ENCODE measurements at places on chromosomes 5 and 9. TPM values are rescaled to one million over a fixed set of nuclear protein-coding genes. Genes with fewer than 3 reads are reported as not detected.

DNA sequence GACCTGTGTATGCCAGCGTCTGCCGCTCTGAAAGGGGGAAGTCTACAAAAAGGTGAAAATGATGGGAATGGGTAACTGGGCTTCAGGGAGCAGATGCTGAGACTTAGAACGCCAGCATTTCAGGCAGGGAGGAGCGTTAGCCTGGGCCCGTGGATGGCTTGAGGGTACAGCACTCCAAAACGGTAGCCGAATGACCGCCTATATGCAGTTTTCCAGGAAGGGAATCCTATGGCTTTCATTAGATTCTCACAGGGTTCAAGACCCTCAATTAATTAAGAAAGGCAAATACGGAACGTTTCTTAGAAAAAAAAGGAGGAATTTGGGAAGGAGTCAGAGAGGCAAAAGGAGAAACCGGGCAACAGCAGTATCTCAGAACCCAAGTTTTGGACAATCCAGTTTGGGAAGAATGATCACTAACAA is 639 bp downstream of the AMACR start:
- peak overlapping the region; percentile 93 for H3K27ac ChIP-seq
- peaks cover 17% of the 10 kb centered on the region for H3K4me1 ChIP-seq
- no peaks in the 10 kb centered on the region for H3K27me3 ChIP-seq
- H3K4me3 ChIP-seq: peak overlapping the region; percentile 76
- H3K36me3 ChIP-seq: no peaks in the 10 kb centered on the region

- no peaks in the 10 kb centered on the region for H3K36me3 ChIP-seq
- H3K4me3 ChIP-seq: no peak overlapping the region
- DNase-seq: peak; percentile 63
- no peak overlapping the region for H3K27ac ChIP-seq
- H3K27me3 ChIP-seq: no peaks in the 10 kb centered on the region
These were observed 106.6 kb upstream of the PITX1 start for GRCh38 chr5:135140446-135141204.

DNA sequence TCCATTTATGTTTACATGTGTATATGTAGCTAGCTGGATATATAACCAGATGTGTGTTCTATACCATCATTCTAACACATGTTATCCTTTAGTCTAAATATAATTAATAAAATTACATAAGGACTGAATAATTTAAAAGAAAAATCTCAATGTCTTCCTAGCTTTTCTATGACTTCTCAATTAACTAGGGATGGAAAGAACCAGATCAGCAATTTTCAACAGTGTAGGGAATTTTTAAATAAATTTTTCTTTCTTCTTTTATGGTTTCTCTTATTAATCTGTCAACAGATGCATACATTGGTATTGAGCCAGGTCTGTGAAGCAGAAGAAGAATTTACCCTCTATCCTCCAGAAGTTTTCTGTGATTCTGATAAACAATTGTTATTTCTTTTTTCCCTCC is 2180.4 kb upstream of the C9orf72 start:
- H3K27me3 ChIP-seq: no peaks in the 10 kb centered on the region
- no peaks in the 10 kb centered on the region for H3K4me1 ChIP-seq
- no peak overlapping the region for H3K4me3 ChIP-seq
- DNase-seq: no peak

- no peak overlapping the region for H3K4me3 ChIP-seq
- H3K27me3 ChIP-seq: peaks cover 6% of the 10 kb centered on the region
- H3K27ac ChIP-seq: no peak overlapping the region
- H3K36me3 ChIP-seq: no peaks in the 10 kb centered on the region
These were observed 1.7 kb downstream of the CPLX2 start for GRCh38 chr5:175873088-175873454.

- no peak overlapping the region for H3K4me3 ChIP-seq
- H3K4me1 ChIP-seq: no peaks in the 10 kb centered on the region
- DNase-seq: no peak
These were observed 3.3 kb downstream of the ASTN2 start for GRCh38 chr9:117411547-117411946.

DNA sequence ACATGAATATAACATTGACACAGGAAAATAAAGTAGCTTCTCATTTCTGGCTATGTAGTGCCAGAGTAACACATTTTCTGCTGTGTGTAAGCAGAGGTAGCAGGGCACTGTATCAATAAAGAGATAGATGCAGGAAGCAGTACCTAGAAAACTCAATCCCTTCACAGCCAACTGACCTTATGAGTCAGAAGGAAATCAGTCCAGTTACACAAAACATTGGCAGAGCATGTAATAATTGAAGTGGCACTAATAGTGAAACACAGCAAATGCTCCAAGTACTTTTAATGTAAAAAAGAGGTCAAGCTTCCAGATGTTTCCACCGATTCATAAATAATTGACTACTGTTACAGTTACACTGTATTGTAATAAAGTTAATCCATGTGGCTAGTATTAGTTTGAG is 706.6 kb downstream of the EFNA5 start:
- no peak overlapping the region for H3K27ac ChIP-seq
- no peaks in the 10 kb centered on the region for H3K4me1 ChIP-seq
- no peak for DNase-seq
- no peaks in the 10 kb centered on the region for H3K36me3 ChIP-seq
- no peak overlapping the region for H3K4me3 ChIP-seq

GRCh38 chr5:65026816-65027548 is 258.3 kb downstream of the CWC27 start:
- no peak overlapping the region for H3K27ac ChIP-seq
- H3K36me3 ChIP-seq: no peaks in the 10 kb centered on the region
- no peak overlapping the region for H3K4me3 ChIP-seq
- no peaks in the 10 kb centered on the region for H3K27me3 ChIP-seq
- no peaks in the 10 kb centered on the region for H3K4me1 ChIP-seq

GRCh38 chr5:131812371-131813160 is 15.7 kb upstream of the FNIP1 start:
- H3K36me3 ChIP-seq: no peaks in the 10 kb centered on the region
- peaks cover 7% of the 10 kb centered on the region for H3K4me1 ChIP-seq
- DNase-seq: no peak

DNA sequence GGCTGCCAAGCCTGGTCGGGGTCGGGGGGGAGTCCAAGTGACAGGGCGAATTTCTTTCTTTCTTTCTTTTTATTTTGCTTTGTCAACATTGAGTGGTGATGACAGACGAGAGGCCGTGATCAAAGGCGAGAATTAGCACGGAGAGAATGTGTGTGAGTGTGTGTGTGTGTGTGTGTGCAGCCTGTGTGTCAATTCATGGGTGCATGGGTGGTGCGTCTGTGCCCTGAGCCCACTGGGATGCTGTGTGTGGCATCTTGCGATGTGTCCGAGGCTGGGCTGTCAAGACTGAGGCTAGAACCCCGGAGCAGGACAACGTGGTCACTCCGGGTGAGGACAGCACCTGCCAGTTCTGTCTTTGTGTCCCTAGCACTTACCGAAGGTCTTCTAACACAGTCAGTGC is 4.7 kb upstream of the FIBCD1 start:
- no peak for DNase-seq
- H3K4me1 ChIP-seq: peaks cover 22% of the 10 kb centered on the region
- H3K36me3 ChIP-seq: no peaks in the 10 kb centered on the region
- no peak overlapping the region for H3K4me3 ChIP-seq

DNA sequence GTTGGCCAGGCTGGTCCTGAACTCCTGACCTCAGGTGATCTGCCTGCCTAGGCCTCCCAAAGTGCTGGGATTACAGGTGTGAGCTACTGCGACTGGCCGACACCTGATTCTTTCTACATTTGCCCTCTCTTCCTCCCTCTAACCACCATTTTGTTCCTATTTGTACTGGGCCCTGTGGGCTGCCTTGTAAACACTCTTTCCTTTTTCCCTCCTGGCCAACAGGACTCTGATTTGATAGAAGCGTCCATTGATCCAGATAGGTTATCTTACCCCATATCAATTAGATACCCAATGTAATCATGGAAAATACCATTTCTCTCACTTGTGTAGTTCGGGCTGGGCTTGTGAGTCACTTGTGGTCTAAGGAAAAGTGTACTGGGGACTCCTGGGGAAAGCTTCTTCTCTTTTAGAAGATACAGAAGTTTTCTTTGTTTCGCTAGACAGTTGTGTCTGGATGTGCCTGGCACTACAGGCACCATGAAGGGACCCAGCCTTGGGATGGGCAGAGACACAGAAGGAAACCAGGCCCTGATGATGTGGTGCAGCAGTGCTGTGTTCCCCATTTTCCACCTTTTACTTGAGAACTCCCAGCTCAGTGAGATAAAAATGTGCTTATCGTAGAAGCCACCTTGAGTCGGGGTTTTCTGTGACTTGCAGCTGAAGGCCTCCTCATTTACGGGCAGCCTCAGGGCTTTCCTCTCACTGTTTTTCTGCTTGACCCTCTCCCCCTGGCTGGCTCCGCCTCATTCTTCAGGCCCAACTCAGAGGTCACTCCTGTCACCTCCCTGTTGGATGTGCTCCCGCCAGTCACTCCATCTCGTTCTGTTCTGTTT is 32.8 kb upstream of the CPEB4 start:
- no peak overlapping the region for H3K4me3 ChIP-seq
- no peaks in the 10 kb centered on the region for H3K36me3 ChIP-seq
- no peak overlapping the region for H3K27ac ChIP-seq
- no peaks in the 10 kb centered on the region for H3K4me1 ChIP-seq

GRCh38 chr5:59460368-59461153 is 433.0 kb downstream of the PDE4D start:
- H3K27ac ChIP-seq: no peak overlapping the region
- no peak for DNase-seq
- H3K4me3 ChIP-seq: no peak overlapping the region
- H3K27me3 ChIP-seq: no peaks in the 10 kb centered on the region
- no peaks in the 10 kb centered on the region for H3K4me1 ChIP-seq
- no peaks in the 10 kb centered on the region for H3K36me3 ChIP-seq

DNA sequence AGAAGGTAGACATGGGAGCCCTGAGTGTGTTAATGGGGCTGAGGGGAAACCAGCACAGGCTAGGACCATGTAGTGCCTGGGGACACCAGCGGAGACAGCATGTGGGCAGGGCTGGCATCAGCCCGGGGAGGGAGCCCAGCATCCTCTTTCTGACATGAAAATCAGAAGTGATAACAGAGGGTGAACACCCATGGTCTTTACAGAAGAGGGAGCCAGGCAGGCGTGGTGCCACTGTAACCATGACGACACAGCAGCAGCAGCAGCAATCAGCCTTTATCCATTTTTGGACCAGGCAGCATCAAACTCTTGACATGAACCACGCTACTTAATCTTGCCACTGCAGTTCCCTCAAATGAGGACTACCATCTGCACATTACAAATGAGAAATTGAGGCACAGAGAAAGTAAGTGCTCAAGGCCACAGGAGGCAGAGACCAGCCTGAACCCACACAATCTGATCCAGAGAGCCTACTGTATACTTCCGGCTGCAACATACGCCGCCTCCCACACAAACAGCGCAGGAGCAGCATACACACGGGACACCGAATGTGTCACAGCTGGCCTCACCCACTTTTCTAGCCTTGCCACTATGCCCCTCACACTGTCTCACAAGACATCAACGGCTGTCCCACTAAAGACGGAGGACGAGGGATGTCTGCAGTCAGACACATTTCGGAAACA is 23.8 kb downstream of the CAMSAP1 start:
- no peak overlapping the region for H3K4me3 ChIP-seq
- H3K4me1 ChIP-seq: no peaks in the 10 kb centered on the region
- no peak for DNase-seq
- H3K36me3 ChIP-seq: no peaks in the 10 kb centered on the region
- no peak overlapping the region for H3K27ac ChIP-seq
- no peaks in the 10 kb centered on the region for H3K27me3 ChIP-seq

DNA sequence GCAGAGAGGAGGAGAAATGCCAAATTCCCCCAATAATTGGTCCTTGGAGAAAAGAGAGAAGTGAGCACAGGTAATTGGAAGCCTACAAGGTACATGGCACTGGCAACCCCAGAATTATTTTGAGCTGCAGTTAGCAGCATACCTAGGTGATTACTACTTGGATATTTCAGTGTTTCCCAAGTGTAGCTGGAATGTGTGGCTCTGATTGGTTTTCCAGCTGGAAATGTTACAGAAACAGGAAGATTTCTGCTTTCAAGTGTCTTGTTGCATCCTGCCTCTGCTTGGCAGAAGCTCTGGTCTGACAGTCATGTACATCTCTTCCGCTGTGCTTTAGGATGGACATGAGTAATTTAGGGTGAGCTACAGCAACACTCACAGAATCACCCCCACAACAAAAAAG is 262.1 kb downstream of the ENC1 start:
- no peak overlapping the region for H3K27ac ChIP-seq
- H3K4me3 ChIP-seq: no peak overlapping the region
- peaks cover 12% of the 10 kb centered on the region for H3K4me1 ChIP-seq
- no peak for DNase-seq
- no peaks in the 10 kb centered on the region for H3K27me3 ChIP-seq

GRCh38 chr9:38182321-38182720 is 113.3 kb upstream of the SHB start:
- H3K27me3 ChIP-seq: no peaks in the 10 kb centered on the region
- no peak overlapping the region for H3K4me3 ChIP-seq
- H3K4me1 ChIP-seq: no peaks in the 10 kb centered on the region
- no peaks in the 10 kb centered on the region for H3K36me3 ChIP-seq
- no peak for DNase-seq

- peaks cover 9% of the 10 kb centered on the region for H3K4me1 ChIP-seq
- no peak overlapping the region for H3K4me3 ChIP-seq
- H3K36me3 ChIP-seq: no peaks in the 10 kb centered on the region
- no peak overlapping the region for H3K27ac ChIP-seq
- no peak for DNase-seq
- no peaks in the 10 kb centered on the region for H3K27me3 ChIP-seq
These were observed 144.7 kb upstream of the MPDZ start for GRCh38 chr9:13424204-13424603.

DNA sequence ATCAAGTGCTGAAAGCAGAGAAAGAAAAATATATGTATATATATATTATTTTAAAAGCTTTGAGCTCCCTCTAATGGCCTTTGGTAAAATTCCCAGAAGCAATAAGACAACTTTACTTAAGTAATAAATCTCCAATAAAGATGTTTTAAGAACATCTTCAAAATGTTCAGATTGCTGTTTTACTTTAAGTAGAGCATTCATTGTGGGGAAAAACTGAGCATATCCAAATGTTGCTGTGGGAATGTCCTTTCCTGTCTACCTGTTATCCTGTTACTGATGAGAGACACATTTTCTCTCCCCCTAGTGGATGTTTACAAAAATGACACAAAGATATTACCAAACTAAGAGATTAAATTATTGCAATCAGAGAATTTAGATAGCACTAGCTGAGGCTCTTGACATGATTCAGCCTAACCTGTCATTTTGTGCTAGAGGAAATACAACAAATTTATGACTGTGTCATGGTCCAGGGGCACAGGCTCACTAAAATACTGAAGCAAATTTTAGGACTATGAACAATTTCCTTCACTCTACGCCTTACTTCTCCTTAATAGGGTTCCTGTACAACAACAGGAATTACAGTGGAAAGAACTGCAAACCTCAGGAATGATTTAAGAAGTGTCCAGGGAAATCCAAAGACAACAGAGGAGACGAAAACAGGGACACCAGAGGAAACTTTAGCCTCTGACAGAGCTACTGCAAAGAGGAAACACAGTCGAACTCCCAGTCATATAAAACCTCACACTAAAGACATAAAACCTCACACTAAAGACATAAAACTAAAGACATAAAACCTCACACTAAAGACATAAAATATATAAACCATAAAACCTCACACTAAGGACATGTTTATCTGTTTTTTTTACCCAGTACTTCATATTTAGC is 24.3 kb upstream of the PRRC1 start:
- H3K4me1 ChIP-seq: no peaks in the 10 kb centered on the region
- no peak overlapping the region for H3K4me3 ChIP-seq
- no peak for DNase-seq
- no peaks in the 10 kb centered on the region for H3K36me3 ChIP-seq
- H3K27me3 ChIP-seq: no peaks in the 10 kb centered on the region

The SLC26A2 gene
- 12.0 TPM for total RNA-seq

The STX17 gene
- 18.8 TPM for total RNA-seq

The SPINK7 gene
- not detected for total RNA-seq

The FAM221B gene
- total RNA-seq: not detected

The FAM151B gene
- total RNA-seq: 1.9 TPM

The RC3H2 gene
- 37.6 TPM for total RNA-seq

The FCN2 gene
- total RNA-seq: not detected

The DUSP1 gene
- 804 TPM for total RNA-seq

The TMC1 gene
- not detected for total RNA-seq

The ENDOG gene
- 33.6 TPM for total RNA-seq
